ENCODE measurements at places on chromosomes 5 and 9.

- DNase-seq = no peak
Observed at GRCh38 chr5:50665091-50665490, 1.3 kb upstream of the PARP8 start.

- DNase-seq = peak; percentile 38
Observed at GRCh38 chr5:143182901-143183820, 220.3 kb downstream of the NR3C1 start.

DNA sequence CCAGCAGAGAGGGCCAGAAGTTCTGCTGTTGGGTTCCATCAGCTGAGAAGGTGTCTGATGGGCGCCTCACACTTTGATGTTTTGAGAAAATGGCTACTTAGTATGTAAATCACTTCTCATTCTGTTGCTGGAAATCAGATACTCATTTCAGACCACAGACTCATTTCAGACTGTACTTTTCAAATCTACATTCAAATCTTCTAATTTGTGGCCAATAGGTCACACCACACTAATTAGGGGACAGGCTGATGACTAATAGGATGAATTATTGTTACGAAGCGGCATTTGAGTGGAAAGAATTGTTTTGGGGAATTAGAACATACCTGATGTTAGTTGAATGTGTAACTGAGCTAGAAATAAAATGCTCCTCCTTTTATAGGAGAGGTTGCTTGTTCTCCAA, 13.2 kb downstream of the MTAP start:
- DNase-seq = no peak

DNA sequence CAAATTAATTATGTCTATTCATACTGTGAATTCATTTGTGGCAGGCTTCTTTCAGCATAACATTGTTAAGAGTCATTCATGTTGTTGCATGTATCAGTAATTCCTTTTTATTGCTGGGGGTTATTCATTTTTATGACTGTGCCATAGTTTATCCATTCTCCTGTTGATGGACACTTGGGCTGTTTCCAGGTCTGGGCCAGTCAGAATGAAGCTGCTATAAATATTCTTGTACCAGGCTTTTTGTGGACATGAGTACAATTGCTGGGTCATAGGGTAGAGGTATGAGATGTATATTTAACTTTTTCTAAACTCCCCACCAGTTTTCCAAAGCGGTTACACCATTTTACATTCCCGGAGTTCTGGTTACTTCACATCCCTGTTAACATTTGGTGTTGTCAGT, 13.6 kb downstream of the PRPF4 start:
- DNase-seq = no peak

DNA sequence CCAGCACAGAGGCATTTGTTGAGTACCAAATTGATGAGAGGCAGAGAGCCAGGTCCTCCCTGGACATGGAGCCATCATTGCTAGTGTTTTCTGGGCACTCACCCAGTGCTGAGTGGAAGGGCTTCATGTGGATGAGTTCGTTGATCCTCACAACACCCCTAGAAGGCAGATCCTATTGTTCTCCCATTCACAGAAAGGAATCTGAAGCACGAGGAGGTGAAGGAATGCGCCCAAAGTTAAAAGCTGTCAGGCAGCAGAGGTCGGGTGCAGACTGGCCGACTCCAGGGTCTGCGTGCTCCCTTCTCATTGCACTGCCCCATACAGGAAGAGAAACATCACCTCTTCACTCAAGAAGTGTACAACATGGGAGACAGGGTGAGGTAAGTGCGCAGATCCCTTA, 153.5 kb upstream of the TNPO1 start:
- DNase-seq = no peak

DNA sequence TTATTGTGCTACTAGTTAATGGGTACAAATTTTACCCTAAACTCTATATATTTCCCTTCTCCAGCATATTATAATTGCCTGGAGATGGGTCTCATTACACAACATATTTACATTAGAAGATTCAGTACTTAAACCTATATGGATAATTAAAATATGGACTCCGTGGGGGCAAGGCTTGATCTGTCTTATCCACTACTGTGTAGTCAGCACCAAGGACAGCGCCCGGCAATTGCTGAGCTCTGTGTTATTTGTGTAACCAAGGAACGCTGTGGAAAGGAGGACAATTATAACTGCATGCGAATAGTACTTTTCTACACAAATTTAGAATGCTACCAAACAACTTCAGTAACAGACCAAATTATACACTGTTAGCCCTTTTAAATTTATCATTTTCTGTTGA, 77.7 kb downstream of the DNAH5 start:
- DNase-seq = peak; percentile 75

DNA sequence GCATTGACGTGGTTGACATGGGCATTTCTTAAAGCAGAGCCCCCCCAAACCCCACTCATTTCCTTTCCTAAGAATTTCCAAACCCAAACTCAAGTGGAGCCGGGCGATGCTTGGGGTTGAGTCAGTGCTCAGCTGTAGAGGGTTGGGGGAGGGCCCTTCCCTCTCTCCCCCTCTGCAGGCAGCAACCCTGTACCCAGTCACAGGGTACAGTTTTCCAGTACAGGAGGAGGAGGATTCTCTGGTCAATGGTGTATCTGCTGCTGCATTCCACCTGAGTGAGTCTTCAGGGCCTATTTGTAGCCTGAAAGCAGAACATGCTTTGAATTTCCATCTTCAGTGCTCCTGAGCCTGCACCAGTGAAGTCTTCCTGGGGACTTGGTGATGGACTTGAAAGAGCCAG, 55.8 kb downstream of the ENTREP1 start:
- DNase-seq = peak; percentile 32

GRCh38 chr9:20462410-20462809, 159.9 kb downstream of the MLLT3 start:
- no peak for DNase-seq

DNA sequence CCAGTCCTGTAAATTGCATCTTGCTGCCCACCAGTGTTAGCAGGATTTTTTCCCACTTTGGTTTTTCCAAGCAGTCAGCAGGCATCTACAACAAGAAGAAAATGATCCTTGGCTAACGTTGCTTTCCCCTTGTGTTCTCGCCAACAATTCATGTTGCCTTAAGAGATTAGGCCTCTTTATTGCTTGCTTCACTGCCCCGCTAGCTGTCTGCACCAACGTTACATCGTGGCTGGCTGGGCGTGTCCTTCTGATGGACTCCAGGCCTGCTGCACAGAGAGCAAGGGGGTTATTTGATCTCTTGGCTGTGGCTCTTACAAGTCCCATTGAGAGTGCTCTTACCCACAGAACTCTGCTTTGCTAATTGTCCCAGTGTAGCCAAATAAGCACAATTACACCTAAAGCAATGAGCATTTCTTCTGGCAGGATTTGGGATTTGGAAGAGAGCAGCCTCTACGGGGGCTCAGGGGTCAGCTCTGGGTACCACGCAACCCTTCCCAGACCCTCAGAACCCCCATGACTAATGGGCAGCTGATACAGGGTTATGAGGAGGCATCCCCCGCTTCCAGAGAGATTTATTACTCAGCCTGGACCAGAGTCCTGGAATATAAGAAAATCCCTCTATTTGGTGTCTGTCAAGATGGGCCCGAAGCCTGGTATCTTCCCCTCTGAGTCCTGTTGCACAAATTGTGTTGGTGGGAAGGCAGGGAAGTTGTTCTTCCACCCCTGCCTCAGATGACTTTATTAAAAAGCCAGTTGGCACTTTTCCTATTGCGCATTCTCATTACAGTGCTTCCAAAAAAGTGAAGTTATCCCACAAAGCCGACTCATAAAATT, 17.6 kb downstream of the DCANP1 start:
- DNase-seq = peak; percentile 76

GRCh38 chr5:96054311-96055030, 92.8 kb upstream of the ELL2 start:
- DNase-seq = no peak

GRCh38 chr9:2013743-2014475, 1.2 kb upstream of the SMARCA2 start:
- no peak for DNase-seq

DNA sequence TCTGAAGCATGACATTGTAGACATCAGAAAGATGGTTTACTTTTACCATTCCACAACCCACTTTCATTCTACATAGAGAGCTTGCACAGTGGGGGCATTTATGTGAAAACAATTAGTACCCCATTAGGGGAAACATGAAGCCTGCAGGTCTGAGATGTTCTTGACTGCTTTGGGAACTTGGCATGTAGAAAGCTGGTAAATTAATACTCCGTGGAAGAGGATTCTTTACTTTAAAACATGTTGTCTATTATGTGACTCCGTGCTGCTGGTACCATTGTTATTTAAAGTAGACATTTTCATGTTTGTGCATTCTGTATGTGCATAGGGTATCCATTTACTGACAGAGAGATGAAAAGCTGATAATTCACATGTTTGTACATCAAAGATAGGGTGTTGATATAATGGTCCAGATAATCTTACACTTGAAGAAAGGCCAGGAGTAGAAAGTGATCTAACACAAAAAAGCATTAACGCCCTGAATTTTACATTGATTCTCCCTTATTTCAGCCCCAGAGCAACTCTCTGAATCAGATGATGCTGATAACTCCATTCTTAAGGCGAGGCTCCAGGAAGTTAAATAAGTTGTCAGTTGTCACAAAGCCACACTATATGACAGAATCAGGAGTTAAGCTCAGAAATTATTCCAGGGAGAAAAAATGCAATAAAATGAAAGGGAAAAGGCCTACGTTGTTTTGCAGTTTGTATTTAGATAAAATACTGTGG, 50.1 kb upstream of the CD180 start:
- no peak for DNase-seq

- DNase-seq = no peak
Observed at GRCh38 chr5:176167800-176168199, 70.4 kb upstream of the SIMC1 start.

- no peak for DNase-seq
Observed at GRCh38 chr5:31530541-31531265, 1.2 kb downstream of the DROSHA start.

DNA sequence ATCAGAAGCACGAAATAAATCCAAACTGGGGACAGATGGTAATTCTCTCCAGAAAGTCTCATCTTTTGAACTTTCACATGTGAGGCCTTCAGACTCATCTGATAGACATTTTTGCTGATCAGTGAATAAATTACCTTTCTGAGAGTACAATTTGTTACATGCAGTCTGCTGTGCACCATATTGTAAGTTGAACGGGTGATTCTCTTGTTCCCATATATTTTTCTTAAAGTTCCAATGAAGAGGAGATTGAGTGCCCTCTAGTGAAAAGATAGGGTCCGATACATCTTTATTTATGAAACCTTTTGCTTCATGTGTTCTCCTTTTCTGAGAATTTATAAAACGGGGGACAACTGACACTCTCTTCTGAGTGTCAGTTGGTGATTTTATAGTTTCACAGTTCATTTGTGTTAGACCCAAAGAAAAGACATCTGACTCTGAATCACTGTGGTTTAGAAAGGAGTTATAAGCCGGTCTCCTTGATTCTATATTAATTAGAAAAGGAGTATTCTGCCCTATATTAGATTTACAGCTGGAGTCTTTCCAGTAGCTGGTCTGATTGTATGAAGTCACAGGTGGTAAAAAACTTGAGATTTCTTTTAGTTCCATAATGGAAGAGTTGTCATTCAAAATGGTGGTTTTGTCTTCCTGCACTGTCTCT, 30.4 kb downstream of the GNG10 start:
- DNase-seq = peak; percentile 67

DNA sequence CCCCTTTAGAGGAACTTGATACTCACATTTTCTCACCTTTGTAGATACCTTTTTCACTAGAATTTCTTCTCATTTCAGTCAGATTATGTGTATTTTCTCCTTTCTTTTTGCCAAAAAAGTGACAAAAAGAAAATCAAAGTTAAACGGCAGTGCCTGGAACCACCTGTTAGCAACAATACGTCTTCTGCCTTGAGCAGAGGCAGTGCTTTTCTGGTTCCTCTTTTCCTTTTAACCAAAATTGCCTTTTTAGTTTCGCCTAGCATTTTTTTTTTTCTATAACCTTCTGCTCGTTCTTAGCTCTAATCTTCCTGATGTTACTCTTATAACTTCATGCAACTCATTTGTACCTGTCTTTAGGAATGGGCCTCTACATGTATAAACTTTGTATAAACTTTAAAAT, 26.1 kb downstream of the SMIM32 start:
- DNase-seq = no peak

DNA sequence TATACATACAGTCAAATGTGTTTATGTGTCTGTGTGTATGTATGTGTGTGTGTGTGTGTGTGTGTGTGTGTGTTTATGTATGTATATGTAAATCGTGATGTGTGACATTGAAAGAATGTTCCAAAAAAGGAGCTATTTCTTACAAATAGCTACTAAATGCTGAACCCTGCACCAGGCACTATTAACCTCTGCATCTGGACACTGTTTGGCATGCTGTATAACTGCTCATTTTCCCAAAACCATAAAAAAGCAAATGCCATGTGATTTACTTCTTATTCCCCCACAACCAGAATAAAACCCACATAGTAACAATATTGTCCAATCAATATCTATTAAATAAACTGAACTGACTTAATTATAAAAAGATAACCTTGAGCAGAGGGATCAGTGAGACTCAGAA, 91.1 kb downstream of the NR6A1 start:
- DNase-seq = no peak

GRCh38 chr5:54243483-54244080, 66.8 kb downstream of the ARL15 start:
- peak; percentile 63 for DNase-seq

DNA sequence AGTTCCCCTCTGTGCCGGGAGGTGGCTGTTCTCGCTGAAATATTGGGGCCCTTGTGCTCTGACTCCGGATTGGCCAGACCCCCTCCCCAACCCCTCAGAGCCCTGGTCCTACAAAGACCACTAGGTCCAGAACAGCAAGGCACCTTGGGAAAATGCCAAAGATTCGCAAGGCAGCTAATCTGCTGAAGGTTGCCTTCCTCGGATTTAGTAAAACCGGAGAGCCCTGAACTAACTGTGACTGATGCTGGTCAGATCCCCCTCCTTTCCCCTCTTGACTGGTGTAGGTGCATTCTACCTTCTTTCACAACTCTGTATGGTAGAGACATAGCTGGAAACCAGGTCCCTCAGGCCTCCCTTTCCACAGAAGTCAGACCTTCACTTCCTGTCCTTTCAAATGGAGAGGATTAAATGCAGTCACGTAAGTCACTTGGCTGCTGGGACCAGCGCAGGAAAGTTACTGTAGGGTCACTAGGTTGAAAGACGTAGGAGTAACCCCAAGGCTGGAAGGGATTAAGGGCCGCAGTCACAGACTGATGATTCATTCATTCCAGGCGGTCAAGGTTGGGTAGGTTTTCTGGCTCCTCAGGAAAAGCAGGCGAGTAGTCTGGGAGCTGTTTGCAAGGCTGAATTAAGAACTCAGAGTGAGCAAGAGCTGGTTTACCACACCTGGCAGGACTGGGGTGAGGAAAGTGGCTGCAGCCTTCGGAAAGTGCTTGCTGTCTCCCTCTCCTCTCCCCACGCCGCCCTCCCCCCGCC, 5.3 kb downstream of the BARX1 start:
- no peak for DNase-seq

- DNase-seq = peak; percentile 72
Observed at GRCh38 chr5:95644351-95645042, 2.1 kb upstream of the RFESD start.

All from tongue (tissue), 3 donors.